Activated naive CD4-positive, alpha-beta T cell treated with anti-CD3 and anti-CD28 coated beads for 36 hours (primary cell): ENCODE measurements at places on chromosomes 1 and 21.

GRCh38 chr1:180150982-180151381 lies 3.7 kb upstream of the QSOX1 start:
- no peak for DNase-seq

DNA sequence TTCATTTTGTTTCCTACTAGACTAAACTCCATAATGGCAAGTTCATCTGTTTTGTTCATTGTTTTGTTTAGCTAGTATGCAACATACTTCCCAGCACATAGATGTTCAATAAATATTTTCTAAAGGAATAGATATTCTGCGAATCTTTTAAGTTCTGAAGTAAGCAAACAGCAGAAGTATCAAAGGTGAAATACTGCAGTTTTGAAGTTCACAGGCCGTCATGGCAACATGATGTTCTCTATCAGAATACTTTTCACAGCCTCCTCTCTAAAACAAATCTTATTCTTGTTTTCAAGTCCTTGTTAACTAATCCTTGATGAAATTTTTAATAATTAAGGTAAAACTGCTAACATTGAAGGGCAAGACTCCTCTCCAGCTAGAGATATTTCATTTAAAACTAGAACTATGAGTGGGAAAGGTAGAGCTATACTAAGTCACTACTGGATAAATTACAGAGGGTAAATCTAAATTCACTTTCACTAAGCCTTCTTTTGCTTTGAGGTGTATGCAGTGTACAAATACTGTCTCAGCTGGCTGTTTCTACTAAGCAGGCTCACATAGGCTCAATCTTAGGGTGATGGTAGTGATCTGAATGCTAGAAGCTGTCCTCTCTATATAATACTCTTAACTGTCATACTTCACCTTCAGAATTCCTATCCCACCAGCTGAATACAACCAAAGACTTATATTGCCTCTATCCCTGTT lies 96.7 kb downstream of the ZZZ3 start:
- no peak for DNase-seq

DNA sequence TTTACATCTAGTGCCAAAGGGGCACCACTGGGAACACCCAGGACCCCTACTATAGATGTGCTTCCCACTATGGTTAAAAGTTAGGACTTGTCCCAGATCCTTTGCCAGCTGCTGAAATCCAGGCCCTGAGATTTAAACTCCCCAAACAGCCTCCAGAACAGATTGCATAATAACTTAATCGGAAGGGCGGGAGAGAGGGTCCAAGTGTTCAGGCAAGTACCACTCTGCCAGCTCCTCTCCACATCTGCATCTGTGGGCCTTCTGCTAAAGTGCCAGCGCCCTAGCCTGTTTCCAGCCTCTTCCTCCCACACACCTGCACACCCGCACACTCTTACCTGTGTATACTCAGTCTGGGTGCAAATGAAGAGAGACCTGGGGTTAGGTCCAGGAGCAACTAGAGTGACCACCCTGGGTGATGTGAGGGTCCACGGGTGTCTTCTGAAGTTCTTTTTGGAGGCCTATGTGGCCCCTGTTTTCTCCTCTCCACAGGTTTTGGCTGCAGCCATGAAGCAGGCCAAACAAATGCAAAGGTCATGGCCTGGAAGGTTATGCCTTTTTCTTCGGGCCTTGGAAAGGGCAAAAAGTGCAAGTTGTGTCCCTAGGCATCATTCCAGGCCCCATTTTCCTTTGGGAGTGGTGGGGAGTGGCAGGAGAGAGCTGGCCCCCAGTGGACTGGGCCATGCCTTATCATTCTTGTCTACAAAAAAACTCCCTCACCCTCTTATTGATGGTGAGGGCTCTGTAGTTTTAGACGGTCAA lies 29.3 kb downstream of the KIRREL1 start:
- DNase-seq, result no peak

GRCh38 chr1:198186916-198187580 lies 30.2 kb downstream of the NEK7 start:
- no peak for DNase-seq

DNA sequence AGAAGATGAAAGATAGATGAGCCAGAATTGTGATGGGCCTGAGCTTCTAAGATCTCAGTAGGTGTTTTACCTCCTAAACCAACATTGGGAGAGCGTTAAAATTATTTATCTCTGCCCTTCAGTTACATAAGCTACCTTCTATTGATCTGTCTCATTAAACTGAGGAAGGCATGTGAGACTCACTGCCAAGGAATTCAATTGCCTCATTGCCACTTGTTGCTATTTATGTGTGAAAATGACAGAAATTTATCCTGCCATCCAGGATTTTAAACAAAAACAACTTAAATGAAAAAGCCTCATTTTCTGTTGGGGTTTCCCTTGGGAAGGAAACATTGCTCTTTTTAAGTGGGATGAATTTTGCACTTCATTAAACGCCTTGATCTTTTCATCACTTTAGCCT lies 78.7 kb upstream of the RUNX1 start:
- no peak for DNase-seq

GRCh38 chr21:44299085-44299457 lies 782 bp upstream of the PFKL start:
- peak; percentile 46 for DNase-seq

DNA sequence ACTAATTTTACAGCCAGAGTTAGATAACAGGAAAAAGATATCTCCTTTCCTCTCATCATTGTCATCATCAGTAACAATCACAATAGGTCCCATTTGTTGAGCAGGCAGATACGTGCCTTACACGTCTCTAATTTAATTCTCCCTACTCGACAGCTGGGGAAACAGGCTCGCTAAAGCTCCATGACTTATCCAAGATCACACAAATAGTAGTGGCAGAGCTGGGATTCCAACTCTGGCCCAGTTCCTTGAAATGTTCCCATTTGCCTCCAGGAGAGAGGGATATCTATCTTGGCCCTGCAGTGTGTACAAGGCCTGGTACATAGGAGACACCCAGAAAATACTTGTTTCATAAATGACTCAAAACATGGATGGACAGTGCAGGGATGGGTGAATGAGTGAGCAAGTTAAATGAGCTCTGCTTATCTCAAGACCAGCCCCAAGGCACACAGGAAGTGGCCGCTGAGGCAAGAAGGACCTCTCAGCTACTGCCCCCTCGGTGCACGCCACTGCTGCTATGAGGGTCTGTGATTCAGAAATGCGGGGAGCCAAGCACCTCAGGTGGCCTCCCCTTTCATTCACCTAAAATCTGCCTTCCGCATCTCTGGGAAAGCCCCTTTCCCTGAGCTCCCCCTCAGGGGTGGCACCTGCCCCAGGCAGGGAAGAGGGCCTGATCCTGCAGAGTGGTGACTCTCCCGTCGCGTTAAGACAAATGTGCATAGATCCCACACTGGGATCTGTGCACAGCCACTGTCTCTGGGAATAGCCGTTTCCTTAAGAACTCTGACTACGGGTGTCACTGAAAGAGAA lies 3.6 kb downstream of the KCNN3 start:
- DNase-seq, result no peak

- no peak for DNase-seq
Observed at GRCh38 chr1:61404597-61405376, 320.2 kb downstream of the TM2D1 start.

DNA sequence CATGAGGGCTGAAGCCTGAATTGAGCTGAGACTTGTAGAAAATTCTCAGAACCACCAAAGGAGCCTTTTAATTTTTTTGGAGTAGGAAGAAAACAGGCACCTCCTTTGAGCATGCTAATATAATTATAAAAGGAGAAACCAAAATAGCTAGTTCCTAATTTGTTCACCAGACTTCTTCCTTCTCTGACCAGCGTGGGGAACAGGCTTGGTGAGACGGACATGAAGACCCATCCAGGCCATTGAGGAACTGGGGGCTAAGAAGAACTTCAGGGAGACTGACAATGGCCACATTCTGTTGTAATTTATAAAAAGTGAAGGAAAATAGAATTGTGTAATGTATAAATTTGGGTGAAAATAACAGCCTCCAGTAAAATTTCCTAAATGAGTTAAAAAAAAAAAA lies 62.6 kb downstream of the MAN1C1 start:
- DNase-seq, result no peak

GRCh38 chr21:16644685-16645084 lies 868.2 kb upstream of the CXADR start:
- no peak for DNase-seq

- DNase-seq, result peak; percentile 39
Observed at GRCh38 chr1:167650269-167651160, 20.5 kb downstream of the RCSD1 start.

DNA sequence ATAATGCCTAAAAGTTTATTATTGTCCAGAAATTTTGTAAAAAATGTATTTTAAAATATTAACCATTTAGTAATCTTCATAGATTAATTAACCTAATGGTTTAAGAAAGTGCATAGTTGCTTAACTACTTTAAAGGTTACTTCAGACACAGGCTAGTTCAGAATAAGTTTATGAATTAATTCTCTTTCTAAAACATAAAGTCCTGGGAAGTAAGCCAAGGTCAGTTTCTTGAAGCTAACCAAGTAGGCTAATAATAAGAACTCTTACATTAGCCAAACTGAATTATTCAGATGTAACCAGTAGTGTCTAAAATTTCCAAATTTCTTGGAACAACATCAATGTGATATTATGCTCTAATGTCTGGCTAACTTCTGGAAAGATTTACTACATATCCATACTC lies 790.4 kb downstream of the NCAM2 start:
- no peak for DNase-seq

- no peak for DNase-seq
Observed at GRCh38 chr21:14119038-14119437, 91.7 kb downstream of the LIPI start.

DNA sequence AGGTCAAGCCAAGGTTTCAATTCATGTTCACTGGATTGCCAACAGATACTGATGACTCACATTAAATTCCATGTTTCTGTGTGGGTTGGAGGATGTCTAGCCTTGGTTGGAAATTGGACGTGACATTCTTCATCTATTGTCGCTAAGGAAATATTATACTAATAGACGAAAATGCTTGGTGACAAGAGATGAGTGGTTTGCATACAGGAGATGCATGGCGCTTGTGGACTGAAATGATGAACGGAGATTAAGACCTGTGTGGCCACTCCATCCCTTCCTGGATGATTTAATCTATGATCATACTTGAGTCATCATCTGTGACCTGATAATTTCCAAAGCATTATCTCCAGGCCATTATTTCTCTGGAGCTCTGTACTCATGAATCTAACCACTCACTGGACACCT lies 97.0 kb upstream of the CD34 start:
- DNase-seq, result no peak
